ENCODE measurements at places on chromosomes 4 and X.

DNA sequence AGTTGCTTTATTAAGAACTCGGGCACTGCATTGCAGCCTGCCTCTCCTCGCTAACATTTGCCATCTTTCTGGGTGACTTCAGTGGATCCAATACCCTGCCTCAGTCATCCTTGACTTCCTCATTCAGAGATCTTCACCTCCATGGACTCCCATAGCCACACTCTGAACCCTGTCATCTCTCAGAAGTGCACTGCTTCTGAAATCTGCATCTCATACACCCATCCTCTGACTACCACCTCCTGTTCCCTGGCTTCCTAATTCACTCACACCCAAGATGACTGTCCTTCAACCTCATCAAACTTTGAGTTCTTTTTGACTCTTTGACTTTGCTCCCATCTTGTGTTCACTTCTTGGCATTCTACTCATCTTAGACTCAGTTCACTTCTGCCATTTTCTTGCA is 25.3 kb upstream of the CYBB start:
- DNase-seq, result no peak

- DNase-seq, result no peak
Observed at GRCh38 chr4:183563874-183564273, 59.0 kb downstream of the ING2 start.

- no peak for DNase-seq
Observed at GRCh38 chr4:39657465-39657864, 18.8 kb upstream of the SMIM14 start.

- DNase-seq, result no peak
Observed at GRCh38 chr4:96827086-96827485, 987.2 kb downstream of the PDHA2 start.

DNA sequence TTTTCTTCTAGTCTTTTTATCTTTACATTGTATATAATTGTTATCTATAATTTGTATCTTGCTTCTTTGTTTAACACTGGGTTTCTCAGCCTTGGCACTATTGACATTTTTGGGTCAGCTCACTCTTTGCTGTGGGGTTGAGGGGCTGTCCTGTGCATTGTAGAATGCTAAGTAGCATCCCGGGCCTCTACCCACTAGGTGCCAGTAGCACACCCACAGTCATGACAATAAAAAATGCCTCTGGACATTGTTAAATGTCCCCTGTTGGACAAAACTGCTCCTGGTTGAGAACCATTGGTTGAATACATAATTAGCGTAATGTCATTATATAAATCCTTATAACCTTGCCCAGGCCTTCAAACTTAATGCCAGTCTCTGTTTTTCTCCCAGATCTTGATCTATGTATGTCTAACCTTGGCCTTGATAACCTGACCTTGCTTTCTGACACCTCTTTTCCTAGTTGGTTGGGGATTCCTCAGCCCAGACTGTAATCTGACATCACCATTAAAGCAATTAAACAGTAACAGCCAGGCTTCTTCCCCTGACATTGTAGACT is 46.1 kb downstream of the DCX start:
- DNase-seq, result no peak
